ENCODE measurements at places on chromosomes 1 and 21.

DNA sequence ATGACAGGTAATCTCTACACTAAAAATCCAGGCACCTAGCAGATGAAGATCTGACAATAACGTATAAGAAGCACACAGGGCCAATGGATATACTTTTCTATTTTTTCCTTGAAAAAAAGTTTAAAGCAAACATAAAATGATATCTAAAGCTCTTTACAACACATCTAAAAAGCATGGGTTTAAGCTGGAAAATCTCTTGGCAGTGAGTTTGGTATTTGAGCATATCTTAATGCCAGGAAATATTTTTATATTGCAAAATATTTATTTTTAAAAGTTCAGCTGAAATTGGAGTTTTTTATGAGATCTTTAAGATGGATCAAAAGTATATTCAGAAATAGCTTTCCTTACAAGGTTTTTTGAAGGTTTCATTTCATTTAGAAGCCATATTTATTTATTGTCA is 40.5 kb downstream of the SLC5A9 start:
- DNase-seq, result no peak

DNA sequence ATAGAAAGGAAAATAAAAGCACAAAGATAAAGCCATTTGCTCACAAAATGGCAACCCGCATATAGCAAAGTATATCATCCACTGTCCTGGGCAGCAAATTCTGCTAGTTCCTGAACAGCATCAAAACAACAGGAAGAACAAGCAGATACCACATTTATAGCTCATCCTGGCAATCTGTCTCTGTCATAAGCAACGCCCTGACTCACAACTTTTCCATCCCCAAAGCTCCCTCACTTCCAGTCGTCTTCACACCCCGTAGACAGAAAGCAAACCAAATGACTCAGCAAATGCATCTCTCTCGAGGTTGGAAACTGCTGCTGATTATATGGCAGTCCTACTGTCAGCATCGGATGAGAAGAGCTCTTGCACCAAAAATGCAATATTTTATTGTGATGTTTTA is 65.8 kb downstream of the AK5 start:
- DNase-seq, result no peak

- DNase-seq, result no peak
Measured at GRCh38 chr1:97304366-97304765, 582.8 kb downstream of the PTBP2 start.

DNA sequence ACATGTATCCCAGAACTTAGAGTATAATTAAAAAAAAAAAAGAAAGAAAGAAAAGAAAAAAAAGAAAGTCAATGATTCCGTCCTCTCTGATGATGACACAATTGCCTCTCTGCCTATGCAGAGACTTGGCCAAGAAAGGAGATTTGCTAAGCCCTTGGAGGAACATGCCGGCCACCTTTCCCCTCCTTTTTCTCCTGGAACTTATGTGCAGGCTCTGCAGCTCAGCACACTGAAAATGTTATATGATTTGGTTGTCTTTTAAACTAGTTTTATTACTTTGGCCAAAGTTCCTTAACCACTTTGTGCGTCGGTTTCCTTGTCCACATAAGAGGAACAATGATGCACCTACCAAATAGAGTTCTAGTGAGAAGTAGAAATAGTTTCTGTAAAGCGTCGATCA is 111.4 kb upstream of the ZNF644 start:
- DNase-seq, result no peak

- DNase-seq, result no peak
Measured at GRCh38 chr1:94550800-94551241, 9.3 kb upstream of the F3 start.

DNA sequence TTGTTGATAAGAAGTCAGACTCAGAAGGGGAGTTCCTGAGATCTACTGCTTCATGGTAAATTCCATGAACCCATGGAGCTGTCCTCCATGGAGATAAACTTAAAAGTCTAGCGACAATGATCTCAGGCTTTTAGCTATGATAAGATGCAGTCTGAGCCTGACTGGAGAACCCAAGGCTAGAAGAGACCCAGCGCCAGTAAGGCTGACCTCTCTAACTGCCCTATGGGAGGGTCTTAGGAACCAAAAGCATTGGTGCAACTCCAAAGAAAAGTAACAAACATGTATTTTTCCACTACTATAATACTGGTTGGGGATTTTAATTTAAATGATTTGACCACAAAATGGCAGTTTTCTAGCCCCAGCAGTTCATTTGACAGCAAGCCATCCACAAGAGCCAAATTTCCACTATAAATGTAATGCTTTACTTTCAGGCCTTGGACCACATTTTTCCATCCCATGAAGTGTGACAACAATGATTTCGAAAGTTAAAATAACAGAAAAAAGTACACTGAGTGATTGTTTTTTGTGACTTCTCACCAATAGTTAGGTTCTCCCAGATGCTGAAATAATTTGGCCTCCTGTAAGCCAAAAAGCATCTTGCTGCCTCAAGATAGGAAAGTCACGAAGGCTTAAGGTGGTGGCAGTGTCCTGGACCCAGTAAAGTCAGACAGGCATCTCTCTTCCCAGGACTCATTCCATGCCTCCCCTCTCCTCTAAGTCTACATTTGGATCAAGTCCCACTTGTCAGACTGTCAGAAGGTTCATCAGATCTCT is 43.1 kb upstream of the EXOSC10 start:
- DNase-seq, result no peak

DNA sequence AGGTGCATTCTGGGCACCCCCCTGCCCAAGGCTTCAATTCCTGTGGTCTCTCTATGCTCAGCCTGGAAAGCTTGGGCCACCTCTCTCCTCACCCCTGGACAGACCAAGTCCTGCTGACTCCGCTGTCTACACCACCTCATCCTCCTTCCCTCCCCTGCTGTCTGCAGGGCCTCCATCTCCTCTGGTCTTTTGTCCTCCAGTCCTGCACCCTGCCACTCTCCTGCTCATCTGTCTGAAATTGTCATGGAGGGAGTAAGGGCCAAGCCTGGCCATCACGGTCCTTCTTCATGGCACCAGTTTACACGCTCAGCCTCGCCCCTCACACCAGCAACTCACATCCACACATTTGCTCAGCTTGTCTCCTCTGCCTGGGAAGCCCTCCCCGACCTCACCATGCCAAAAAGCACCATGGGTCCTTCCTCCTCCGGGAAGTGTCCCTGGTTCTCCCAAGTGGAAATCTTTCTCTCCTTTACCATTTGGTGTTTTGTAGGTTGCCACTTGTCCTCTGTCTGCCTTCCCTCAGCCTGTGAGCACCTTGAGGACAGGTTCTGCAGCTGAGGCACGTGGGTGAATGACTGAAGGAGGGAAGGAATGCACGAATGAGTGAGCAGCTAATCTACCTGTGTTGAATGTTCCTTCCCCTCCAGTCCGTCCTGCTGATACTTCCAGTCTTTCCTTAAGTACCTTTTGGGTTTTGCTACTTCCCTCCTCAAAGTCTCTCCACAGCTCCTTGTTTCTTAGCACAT is 2.1 kb upstream of the SLC2A1 start:
- no peak for DNase-seq
